ENCODE measurements at places on chromosomes 5 and 9.

DNA sequence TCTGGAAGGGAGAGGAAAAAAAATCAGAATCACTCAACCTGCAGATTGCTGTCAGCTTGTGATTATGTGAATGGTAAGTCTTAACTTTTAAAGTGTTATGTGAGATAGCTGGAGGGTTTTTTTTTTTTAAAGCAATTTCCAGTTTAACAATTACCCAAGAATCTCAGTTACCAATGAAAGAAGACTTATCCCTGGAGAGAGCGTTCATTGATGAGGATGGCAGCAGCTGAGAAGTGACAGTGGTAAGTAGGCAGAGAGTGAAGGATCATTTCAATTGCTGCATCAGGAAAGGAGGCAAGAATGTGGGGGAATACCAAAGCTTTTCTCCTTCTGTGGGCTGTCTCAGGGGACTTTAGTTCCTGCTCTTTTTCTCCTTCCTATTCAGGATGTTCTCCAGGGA is 370.2 kb upstream of the C9orf72 start:
- H3K27me3 ChIP-seq = no peaks in the 10 kb centered on the region
- no peaks in the 10 kb centered on the region for H3K36me3 ChIP-seq
- H3K4me1 ChIP-seq = no peaks in the 10 kb centered on the region
- H3K4me3 ChIP-seq = no peak overlapping the region
- H3K27ac ChIP-seq = no peak overlapping the region
- no peak for DNase-seq

DNA sequence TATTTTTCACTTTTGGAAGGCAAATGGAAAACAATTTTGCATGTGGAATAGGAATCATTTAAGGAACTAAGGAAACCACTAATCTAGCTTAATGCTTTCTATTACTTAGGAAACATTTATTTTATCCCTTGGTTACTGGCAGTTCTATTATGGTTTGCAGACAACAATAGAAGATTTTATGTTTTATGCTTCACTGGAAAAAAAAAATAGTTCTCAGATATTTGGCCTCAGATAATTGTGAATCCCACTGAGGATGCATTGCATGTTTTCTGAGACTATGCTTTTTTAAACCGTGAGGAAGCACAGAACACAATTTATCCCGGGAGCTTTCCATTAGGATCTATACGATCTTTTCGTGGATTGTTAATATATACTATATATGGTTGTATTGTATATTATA is 356.9 kb downstream of the CSNK1G3 start:
- peaks cover 5% of the 10 kb centered on the region for H3K4me1 ChIP-seq
- no peaks in the 10 kb centered on the region for H3K27me3 ChIP-seq
- H3K27ac ChIP-seq = no peak overlapping the region
- no peaks in the 10 kb centered on the region for H3K36me3 ChIP-seq

- peak; percentile 61 for DNase-seq
- no peaks in the 10 kb centered on the region for H3K27me3 ChIP-seq
- no peaks in the 10 kb centered on the region for H3K36me3 ChIP-seq
- H3K4me3 ChIP-seq = no peak overlapping the region
Measured at GRCh38 chr5:67209141-67209771, 12.7 kb upstream of the CD180 start.

GRCh38 chr5:59140133-59140532 is 557.3 kb downstream of the RAB3C start:
- H3K27me3 ChIP-seq = no peaks in the 10 kb centered on the region
- no peaks in the 10 kb centered on the region for H3K36me3 ChIP-seq

DNA sequence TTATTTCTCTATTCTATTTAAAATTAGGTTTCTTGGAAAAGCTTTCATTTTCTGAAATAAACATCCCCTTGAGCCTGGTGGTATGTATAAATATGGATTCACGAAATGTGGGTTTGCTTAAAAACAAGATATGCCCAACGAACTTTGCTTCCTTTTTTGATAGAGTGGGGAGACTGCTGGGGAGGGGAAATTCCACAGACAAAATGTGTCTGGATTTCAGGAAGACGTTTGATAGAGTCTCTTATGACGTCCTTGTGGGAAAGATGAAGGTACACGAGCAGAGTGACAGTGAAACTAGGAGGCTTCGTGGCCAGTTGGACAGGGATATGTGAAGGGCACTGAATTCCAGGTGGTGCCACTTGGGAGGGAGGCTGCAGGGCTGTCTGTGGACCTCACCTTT is 84.5 kb upstream of the RPS23 start:
- no peak for DNase-seq
- H3K4me3 ChIP-seq = no peak overlapping the region
- no peaks in the 10 kb centered on the region for H3K36me3 ChIP-seq
- H3K4me1 ChIP-seq = peaks cover 79% of the 10 kb centered on the region
- no peak overlapping the region for H3K27ac ChIP-seq
- H3K27me3 ChIP-seq = no peaks in the 10 kb centered on the region

DNA sequence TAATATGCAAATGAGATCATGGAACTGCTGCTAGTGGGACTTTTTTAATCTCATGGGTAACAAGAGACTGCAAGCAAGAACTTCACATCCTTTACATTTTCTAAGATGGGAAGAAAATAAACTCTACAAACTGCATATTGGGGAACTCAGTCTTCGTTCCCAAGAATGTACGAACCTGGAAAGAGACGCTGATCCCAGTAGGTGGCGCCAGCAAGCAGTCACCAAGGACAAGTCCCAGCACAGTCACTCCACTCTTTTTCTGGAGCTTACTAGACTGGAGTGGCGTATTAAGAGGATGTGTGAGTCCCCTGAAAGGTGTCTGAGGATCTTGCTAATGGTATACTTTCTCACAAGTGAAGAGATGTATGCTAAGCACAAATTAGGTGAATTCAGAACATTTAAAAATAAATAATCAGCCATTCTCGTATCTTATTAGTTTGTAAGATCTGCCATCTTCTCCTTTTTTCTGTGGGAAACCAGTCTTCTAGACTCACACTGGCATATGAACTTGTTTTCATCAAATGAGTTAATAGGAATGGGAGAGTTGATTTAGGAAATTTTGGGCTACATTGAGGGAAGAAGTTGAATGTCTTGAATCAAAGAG is 16.0 kb upstream of the PUM3 start:
- no peaks in the 10 kb centered on the region for H3K27me3 ChIP-seq
- no peak overlapping the region for H3K27ac ChIP-seq
- no peaks in the 10 kb centered on the region for H3K36me3 ChIP-seq
- no peaks in the 10 kb centered on the region for H3K4me1 ChIP-seq
- DNase-seq = peak; percentile 54

DNA sequence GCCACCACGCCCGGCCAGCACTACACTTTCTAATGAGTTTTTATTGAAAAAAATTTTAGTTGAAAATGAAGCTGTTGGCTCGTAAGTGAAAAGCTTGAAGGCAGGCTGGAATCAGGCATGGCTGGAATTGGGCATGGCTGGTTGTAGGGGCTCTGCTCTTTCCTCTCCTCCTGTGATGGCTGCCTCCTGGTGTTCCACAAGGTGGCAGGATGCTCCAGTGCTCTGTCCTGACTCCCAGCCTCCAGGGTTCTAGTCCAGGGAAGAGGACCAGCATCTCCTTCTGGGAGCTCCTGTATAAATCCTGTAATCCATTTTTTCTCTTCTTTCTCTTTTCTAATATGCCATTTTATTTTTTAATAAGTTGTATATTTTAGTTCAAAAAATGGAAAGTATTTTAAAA is 57.2 kb upstream of the DHFR start:
- H3K27ac ChIP-seq = no peak overlapping the region
- DNase-seq = peak; percentile 44
- peaks cover 13% of the 10 kb centered on the region for H3K36me3 ChIP-seq
- peaks cover 31% of the 10 kb centered on the region for H3K4me1 ChIP-seq

GRCh38 chr9:94867281-94867841 is 140.9 kb downstream of the AOPEP start:
- DNase-seq = peak; percentile 89
- peaks cover 41% of the 10 kb centered on the region for H3K4me1 ChIP-seq
- H3K36me3 ChIP-seq = no peaks in the 10 kb centered on the region
- no peak overlapping the region for H3K4me3 ChIP-seq
- peak overlapping the region; percentile 68 for H3K27ac ChIP-seq
- H3K27me3 ChIP-seq = no peaks in the 10 kb centered on the region

DNA sequence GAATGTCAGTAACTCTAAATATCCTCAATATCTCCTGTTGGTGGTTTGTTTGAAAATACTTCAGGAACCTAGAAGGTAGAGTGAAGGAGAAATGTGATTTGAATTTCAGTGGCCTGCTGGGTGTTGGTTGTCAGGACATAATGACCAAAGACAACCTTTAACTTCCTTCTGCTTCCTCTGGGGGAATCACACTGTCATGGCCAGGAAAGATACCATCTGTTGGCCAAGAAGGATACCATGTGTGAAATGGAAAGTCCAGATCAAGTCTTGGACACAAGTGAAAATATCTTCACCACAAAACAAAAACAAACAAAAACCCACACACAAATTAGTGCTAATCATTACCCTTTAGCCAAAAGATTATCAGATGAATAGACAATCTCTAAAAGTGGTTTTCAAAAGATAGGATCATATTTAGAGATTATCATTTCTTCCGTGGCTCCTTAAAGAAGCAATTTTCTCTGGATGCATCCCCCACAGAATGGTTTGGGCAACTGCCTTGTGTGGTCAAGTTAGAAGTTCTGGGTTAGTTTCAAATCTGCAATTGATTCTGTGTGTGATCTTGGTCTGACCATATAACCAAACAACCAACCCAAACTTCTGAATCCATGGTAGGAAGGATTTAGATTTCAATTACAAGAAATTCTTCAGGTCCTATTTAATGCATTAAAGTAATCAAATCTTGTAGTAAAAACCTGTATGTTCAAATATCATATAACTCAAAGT is 1.6 kb downstream of the C1QTNF3 start:
- H3K36me3 ChIP-seq = no peaks in the 10 kb centered on the region
- DNase-seq = no peak
- H3K4me3 ChIP-seq = no peak overlapping the region
- H3K4me1 ChIP-seq = peaks cover 43% of the 10 kb centered on the region

DNA sequence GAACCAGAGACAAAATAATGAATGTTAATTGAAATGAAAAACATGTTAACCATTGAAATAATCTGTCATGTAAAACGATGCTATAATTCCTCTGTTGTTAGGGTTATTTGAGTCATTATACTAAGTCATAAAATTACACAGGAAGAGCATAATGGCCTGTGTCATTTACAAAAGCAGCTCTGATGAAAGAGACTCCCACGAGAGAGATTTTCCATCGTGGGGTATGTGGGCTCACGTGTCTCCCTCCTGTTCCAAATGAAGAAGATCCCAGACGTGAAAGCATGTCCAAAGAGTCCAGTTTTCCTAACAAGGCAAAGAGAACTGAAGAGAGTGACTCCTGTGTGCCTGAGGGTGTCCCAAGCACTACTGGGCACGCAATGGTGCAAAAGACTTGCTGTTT is 379.8 kb downstream of the SPOCK1 start:
- no peak overlapping the region for H3K27ac ChIP-seq
- no peaks in the 10 kb centered on the region for H3K27me3 ChIP-seq
- H3K4me1 ChIP-seq = no peaks in the 10 kb centered on the region
- DNase-seq = no peak
- no peaks in the 10 kb centered on the region for H3K36me3 ChIP-seq
- no peak overlapping the region for H3K4me3 ChIP-seq

GRCh38 chr5:125965577-125965976 is 457.6 kb upstream of the GRAMD2B start:
- no peaks in the 10 kb centered on the region for H3K36me3 ChIP-seq
- no peak for DNase-seq
- H3K4me3 ChIP-seq = no peak overlapping the region
- H3K27ac ChIP-seq = no peak overlapping the region

DNA sequence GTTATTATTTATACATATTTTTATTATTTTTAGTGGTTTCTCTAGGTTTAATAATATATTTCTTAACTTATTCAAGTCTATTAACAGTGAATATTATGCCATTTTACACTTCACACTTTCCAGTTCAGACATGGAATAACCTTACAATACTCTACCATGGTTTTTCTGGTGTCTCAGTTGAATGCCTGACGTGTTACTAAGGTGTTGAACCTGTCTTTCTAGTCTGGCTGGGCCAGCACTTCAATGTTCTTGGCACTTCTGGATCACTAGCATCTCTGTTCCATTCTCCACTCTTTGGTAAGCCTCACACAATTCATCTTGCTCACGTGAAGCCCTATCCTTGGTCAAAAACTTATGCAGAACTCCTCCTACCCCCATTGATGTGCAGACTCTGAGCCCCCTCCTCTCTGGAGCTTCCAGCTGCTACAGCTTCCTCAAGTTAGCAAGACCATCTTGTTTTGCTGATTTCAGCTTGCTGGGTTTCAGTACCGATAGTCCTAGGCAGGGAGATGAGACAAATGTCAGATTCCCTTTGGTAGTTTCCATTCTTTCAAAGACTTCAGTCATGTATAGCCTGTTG is 243.1 kb downstream of the FBXO4 start:
- DNase-seq = no peak
- H3K27me3 ChIP-seq = no peaks in the 10 kb centered on the region
- H3K4me3 ChIP-seq = no peak overlapping the region
- no peaks in the 10 kb centered on the region for H3K4me1 ChIP-seq
